DMS79 (cell line): ENCODE measurements at places on chromosomes 3 and 15.

GRCh38 chr15:39801641-39802309 is 19.1 kb upstream of the FSIP1 start:
- no peak for DNase-seq

DNA sequence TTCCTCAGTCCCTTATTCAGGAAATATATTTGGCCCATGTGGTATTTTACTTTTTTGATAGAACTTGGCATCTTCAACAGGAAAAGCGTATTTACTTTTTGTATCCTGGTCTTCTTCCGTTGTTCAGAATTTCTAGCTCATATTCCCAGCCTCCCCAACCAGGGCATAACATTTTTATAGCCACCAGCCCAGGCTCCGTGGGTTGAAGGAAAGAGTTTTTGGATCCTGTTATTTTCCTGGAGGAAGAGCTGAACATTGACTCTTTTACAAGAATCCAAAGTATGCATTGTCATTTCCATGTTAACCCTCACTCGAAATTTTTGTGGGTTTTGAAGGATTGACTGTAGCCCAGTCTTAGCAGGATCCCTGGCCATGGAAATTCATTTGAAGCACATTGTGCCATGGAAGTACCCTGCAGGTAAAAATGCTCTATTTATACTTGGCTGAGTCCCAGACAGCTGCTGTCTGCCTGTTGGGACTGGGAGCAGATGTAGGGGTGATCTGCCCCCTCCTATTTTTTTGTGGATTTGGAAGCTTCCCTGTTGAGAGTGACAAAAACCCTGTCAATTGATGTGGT is 98.8 kb downstream of the AKAP13 start:
- DNase-seq, result peak; percentile 12

DNA sequence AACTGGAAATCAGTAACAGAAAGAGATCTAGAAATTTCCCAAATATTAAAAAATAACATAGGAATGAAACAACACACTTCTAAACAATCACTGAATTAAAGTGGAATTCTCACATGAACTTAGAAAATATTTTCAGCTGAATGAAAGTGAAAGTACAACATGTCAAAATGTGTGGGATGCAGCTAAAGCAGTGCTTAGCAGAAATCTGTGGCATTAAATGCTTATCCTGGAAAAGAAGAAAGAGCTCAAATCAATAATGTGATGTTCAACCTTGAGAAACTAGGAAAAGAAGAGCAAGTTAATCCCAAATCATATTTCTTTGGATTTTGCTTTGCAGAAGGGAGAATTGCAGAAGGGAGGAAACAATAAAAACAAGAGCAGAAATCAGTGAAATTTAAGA is 98.2 kb upstream of the NR2E3 start:
- no peak for DNase-seq

- DNase-seq, result no peak
These were observed 152.6 kb downstream of the SCAPER start for GRCh38 chr15:76752549-76752948.

- no peak for DNase-seq
These were observed 248.8 kb upstream of the TPM1 start for GRCh38 chr15:62793752-62794144.

- no peak for DNase-seq
These were observed 461.1 kb upstream of the TGFBR2 start for GRCh38 chr3:30145281-30145680.
